ENCODE measurements at places on chromosomes 12 and 14.

DNA sequence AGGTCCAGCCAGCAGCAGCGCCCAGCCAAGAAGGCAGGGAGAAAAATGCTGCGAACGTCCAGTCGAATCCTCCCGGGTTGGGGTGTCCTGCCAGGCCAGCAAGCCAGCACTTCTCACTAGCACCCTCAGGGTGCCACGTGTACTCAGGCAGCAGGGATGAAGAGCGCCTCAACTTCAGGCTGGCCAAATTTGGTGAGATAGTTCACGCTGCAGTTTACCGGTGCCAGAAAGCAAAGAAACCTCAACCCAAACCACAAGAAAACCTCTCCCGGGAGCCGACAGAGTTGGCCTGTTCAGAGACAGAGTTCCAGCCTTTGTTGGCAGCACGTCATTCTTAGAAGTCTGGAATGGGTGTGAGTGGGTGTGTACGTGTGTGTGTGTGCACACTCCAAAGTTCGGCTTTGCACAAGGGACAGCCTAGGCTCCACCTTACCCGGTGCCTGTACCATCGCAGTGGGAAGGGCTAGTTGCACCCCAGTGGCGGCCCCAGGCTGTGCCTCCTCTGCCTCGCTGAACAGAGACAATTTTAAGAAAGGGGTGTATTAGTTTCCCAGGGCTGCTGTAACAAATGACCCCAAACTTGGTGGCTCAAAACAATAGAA is 42.1 kb downstream of the ELK3 start:
- DNase-seq, result no peak

DNA sequence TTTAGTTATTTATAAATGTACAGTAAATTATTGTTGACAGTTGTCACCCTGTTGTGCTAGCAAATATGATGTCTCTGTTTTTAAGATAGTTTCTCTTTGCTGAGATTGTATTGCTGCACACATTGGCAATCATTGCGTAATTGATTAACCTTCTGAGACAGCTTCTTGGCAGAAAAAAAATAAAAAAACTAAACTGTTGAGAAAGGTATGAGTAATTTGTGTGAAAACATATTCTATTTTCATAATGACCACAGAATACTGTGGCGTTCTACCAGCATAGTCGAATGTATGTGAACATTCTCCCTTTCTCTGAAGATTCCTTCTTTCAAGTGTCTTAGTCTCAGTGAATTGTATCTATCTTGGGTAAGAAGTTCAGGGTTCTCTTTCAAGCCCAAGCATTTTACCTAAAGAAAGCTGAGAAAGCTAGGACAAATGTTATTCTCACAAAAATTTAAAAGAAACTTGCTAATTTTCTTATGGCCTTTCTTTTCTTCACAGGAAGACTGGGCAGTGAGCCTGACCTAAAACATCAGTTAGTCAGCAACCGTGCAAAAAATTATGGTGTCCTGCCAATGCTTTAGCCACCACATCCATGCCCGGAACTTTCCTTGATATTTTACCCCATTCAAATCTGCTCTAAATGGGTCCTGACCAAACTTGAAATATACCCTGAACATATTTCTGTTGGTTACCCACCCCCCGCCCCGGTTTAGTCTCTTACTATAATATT is 69.0 kb upstream of the REP15 start:
- no peak for DNase-seq

DNA sequence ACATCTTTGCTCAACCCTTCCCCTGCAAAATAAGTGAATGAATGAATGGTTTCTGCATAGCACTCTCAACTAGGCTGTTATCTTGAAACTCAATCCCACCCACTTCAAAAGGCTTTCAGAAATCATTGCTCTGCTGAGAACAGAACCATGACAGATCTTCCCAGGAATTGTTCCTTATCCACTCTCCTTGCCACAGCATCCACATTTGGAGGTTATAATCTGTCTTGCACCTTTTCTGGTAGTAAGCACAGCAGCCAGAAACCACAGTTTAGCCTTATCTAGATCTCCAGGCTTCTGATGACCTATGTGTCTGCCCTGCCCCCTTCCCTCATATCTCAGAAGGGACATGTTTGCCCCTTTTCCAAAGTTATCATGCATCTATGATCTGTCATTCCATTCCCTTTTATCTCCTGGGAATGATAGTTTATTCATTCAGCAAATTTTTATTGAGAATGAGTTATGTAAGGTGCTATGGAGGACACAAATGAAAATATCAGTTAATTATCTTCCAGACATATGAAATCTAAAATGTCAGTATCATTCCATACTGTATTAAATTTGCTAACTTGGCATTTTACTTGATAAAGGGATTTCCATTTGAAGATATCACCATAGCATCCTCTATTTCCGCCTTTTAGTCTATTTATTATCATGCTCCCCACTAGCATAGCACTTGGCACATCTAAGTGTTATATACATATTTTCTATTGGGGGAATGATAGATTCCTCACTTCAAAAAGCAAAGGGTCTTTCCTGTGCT is 21.4 kb downstream of the LGR5 start:
- DNase-seq, result no peak

DNA sequence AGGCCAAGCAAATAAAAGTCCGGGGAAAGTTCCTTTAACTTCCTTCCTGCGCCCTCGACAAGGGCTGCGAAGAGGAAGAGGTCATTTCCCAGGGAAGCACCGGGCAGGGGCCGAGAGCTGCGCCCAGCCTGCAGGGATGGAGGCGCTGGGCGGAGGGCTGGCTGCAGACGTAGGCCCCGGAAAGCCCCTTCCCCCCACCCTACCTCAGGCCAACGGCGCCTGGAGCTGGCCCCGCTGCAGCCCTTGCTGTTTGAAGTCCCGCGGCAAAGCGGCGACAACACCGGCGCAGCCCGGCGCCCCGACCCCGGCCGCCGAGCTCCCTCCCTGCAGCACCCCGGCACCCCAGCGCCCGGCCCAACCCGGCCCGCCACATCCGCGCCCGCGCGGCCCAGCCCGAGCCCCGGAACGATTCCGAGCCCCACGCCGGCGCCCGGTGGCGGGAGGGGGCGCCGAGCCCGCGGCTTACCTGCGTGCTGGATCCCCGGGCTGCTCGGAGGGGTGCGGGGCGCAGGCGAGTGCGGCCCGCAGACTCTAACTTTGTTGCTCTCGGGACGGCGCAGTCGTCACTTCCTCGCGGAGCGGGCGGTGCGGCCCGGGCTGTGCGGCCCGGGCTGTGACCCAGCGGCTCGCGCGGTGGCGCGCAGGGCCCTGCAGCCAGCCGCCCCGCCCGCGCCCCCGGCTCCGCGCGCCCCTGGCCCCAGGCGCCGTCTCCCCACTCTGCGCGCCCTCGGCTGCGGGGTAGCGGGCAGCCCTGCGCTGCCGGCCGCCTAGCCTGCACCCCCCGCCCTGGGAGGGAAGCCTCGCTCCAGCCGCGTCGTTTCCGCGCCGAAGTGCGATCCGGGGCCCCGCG is 64.8 kb upstream of the PTGR2 start:
- DNase-seq, result peak; percentile 76

DNA sequence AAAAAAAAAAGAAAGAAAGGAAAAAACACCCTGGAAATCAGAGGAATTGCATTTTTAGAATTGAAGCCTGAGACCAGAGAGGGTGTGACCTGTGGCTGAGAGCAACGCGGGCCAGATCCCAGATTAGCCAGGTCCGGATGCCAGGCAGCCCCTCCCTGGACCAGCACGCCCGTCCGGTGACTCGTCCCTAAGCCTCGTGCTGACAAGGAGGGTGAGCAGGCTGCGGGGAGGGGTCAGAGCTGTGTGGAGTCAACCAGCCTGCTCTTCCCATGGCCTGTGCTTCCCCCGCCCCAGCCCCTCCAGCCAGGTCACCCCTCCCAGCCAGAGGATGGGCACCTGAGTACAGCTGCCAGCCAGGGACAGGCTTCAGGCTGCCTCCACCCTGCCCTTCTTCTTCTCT is 4.2 kb upstream of the KLC1 start:
- no peak for DNase-seq

- DNase-seq, result no peak
Measured at GRCh38 chr12:15982471-15982870, 71.3 kb downstream of the DERA start.

DNA sequence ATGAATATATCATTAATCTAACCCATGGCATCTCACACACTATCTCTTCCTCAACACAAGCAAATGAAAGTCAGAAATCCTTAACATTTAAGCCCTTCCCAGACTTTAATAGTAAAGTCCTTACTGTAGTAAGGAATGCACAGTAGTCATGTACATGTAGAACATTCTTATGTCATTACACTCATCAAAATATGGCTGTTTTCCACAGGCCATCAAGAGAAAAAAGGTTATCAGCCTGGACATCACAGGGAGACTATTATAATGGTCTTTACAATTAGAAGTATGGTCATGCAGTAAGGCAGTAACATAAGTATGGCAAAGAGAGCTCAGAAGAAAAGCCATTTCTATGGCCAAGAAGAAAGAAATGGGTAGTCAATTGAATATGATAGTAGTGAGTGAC is 121.2 kb downstream of the SLC6A15 start:
- DNase-seq, result no peak

DNA sequence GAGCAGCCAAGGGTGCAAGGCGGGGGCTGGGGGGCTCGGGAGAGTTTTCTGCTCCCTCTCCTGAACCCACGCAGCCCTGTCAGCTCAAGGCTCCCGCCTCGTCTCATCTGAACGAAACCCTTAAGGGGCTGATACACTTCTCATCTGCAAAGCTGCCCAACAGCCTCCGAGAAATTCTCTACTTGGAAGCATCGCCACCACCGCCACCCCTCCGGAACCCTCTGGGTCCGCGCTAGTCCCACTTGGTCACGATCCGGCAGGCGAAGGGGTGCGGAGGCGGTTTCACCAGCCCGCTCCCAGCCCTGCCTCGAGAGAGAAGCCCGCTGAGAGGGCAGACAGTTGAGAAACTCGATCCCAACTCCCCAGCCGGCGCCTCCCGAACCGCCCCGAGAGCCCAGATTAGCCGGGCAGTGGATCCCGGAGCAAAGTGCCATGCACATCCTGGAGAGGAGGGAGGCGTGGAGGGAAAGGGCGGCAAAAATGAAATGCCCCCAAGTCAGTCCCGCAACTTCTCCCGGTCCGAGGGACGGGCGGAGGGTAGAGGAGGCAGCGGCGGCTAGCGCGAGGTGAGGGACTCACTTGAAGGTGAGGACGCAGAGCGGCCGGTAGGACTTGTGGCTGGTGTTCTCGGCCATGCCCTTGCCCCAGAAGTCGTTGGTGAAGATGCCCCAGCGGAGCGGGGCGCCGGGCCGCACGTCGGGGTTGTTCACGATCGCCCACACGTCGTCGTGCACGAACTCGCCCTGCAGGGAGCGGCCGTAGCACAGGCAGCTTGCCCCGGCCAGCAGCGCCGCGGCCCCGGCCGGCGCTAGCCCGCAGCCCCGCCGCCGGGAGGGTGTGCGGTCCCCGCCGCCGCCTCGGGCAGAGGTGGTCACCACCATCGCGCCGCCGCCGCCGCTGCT is 620 bp downstream of the TMTC1 start:
- DNase-seq, result no peak

DNA sequence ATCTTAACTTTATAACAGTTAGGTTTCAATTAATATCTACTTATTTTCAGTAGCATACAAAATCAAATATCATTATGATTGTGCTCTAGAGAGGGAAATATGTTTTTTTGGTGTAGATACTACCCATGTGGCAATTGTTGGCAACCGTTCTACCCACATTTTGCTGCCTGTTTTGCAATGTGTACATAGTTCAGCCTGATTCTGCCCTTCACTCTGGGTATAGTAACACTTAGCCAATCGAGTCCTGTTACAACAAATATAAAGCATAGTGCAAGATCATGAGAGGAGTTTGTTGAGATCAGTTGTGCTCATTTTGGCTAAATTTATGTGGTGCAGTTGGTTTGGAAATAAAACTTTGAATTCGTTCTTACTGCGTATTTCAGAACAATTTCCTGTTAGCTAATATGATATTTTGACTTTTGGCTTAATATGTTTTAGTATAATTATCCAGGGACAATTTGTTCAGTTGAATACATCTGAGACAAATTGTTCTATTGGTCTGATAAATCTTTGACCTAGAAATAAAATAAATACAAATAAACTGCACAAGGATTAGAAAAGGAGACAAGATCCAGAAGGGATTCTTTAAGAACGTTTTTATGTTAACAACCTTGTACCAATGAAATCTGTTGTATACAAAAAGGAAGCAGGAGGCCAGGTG is 76.9 kb downstream of the ATF7IP start:
- DNase-seq, result no peak

DNA sequence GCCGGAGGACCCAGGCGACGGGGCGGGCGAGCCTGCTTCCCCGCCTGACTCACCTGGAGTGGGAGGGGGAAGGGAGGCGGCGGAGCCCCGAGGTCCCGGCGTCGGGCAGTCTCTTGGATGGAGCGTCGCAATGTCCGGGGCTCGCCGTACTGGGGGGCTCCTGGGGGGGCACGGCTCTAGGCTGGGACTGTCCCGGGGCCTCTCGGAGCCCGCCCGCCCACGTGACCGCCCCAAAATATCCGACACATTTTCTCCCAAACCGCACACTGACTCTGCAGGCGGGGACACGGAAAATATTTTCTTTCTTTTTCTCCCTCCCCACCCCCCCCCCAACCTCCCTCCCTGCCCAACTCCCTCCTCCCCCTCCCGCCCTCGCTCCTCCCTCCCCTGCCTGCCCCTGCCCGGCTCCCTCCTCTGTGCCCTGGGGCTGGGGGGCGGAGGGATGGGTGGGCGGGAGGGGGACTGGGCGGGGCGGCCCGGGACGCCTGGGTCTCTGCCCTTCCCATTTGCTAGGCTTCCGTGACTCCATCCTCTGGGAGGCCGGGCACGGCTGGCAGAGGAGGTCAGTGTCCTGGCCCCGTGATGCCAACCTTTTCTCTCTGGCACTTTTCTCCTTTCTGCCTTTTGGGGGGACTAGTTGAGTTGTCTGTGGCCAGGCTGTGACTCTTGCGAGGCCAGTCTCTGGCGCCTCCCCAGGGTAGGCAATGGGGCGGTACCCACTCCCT is at the start of gene RARG:
TSS of gene RARG (minus strand) at position 289 of the 725 bp plus-strand sequence. CDS start 4,664 bp downstream, outside the sequence.
- peak; percentile 78 for DNase-seq

DNA sequence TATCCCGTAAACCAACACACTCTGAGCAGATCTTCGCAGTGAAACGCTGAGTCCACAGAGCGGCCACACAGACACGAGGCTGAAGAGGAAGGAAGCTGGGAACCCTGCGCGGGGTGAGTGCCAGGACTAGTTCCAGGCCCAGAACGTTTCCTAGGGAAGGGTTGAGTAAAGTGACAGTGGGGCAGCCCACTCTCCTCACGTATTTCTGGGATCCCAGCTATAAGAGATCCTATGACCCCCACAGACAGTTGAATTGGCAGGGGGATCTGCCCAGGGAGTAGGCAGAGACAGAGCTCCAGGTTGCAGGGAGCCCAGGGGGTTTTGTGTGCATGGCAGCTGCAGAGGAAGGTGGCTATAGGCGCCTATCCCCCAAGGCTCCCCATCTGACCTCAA is 51.1 kb downstream of the GTF2A1 start:
- no peak for DNase-seq

Data from activated CD8-positive, alpha-beta memory T cell treated with anti-CD3 and anti-CD28 coated beads, Interleukin-2, amount 10 ng/mL, durations not matched to agents 7 days and 5 days (primary cell).